Activated naive CD4-positive, alpha-beta T cell (primary cell): ENCODE measurements at places on chromosomes 6 and 20.

DNA sequence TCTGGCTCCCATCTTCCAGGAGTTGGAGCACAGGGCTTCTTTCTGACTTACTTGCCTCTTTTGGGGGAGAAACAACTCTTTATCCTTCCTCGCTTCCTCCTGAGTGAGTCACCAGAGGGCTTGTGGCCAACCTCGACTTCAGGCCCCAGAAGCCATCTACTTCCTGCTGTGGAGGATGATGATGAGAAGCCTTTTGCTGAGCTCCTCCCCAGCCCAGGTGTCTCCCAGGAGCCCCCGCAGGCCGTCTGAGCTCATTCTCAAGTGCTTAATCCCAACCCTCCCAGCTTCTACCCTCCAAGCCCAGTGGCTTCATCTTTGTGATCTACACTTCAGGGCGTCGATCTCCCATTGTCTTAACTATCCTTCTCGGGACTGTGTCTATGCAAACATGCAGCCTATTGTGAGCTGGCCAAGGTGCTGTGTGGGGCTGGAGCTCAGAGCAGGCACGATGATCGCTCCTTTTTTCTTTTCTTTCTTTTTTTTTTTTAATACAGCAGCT lies 27.9 kb downstream of the SDCBP2 start:
- peak; percentile 49 for DNase-seq

DNA sequence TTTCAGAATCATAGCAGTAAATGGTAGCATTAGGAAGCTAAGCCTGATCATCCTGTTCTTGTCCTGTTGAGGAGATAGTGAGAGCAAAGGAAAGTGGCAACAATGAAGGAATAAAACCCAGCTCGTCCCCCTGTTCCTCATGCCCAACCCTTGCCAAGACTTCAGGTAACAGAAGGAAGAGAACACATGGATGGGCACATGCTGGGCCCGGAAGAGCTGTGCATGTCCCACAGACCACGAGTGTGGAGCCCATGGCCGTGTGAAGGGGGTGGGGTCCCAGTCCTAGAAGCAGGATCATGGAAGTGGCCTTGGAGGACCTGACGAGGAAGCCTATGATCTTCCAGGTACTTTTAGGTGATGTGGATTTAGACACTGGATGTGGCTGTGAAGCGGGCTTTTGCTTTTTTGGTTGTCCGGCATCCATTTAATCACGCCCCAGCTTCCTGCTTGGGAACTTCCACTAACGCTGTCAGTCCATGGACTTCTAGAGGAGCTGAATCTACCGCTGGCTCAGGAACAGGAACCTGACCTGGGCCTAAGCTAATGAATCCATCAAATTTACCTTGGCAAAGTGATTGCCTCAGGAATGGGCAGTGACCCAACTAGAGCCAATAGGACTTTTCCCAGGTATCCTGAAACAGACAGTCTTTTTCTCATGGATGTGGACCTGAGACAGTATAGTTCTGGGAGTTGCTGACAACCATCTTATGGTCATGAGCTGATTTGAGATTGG lies 79.3 kb upstream of the ARMC2 start:
- no peak for DNase-seq

- DNase-seq = peak; percentile 6
Measured at GRCh38 chr6:79946272-79947190, 822 bp downstream of the ELOVL4 start.

DNA sequence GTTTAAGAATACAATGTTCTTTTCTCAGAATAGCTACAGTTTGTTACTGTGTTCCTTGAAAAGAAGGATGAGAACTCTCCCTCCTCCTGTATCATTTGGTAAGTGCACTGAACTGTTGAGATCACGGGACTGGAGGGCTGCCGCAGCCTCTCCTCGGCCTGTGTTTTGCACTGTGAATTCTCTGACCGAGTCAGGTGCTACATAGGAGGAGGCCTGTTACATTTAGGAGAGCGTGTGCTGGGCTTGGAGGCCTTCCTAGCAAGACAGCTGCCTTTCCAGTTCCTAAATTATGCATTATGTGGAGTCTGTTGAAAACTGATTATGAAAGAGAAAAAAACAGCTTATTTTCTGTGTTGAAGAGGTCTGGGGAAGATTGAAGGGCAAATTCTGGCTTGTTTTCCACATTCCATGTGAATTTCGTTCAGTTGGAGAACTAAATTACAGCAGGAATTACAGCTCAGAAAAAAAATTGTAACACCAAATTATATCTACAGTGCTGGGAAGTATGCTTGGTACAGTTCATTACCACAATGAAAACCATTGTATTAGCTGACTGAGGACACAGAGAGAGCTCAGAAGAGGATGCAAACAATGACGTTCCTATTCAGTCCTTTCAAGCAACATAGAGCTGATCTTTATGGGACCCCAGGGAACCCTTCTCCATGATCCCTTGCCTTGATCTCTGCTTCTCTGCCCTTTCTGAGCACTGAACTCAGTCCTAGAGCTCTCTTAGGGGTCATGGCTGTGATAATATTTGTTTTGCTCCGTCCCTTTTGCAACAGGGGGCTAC lies 2.8 kb downstream of the TMC2 start:
- DNase-seq = no peak

DNA sequence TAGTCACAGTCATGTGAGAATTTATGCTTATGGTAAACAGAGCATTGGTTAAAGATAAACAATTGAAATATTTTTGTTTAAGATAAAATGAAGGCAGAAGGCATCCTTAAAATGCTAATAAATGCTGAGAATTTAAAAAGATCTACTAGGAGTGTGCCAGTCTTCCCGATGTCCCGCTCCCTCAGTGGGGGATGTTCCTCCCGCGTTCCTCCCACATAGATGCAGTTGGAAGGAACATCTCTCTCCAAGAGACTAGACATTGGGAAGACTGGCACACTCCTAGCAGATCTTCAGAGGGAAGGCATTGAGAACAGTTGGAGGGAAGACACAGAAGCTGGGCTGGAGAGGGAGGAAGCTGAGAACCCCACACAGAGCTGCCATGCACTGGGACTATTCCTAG lies 203.3 kb downstream of the EDN1 start:
- no peak for DNase-seq

GRCh38 chr20:63000958-63001357 lies 5.8 kb downstream of the BHLHE23 start:
- no peak for DNase-seq

DNA sequence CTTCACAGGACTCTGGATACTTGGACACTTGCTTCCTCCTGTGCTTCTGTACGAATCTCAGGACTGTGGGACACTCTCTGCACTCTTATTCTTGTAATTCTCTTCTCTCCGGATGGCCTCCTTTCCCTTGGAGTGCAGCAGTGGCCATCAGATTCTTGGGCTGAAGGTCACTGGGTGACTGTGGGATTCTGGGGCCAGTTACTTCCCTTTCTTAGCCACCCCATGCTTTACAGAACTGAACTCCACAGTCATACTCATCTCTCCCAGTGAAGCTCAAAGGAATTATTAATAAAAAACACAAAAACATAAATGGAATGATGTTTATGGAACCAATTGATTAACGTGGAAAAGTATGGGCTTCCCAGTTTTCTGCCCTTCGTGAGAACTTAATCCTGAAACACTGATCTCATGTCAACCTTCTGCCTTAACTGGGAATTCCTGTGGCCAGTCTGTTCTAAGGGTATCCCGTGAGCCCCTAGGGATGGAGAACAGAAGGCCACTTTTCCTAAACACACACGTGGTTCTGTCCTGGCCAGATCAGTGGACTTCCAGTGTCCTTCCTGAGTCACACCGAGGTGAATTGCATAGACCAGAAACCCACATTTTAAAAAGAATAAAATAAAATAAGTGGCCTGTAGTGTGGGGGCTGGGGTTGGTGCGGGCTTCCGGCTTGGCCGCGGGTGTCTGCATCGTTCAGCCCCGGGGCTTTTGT lies 23.6 kb upstream of the HLA-E start:
- no peak for DNase-seq

DNA sequence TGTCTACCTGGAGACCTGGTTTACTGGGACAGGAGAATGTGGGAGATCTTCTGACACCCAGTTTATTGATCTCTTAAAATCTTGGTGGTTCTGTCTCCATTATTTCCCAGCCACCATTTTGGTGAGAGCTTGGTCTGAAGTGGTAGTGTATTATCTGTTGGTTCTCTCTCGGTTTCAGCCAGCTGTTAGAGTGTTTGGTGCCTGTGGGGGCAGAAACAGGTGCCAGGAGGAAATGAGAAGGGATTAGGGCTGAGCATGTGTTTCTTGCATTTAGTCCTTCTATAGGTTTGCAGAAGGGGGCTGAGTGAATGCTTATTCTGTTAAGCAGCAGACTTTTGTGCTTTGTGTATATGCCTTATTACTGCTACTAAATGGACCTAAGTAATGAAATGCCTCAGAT lies 9.6 kb downstream of the JARID2 start:
- no peak for DNase-seq

- DNase-seq = no peak
Measured at GRCh38 chr6:14729129-14729871, 516.6 kb upstream of the JARID2 start.

DNA sequence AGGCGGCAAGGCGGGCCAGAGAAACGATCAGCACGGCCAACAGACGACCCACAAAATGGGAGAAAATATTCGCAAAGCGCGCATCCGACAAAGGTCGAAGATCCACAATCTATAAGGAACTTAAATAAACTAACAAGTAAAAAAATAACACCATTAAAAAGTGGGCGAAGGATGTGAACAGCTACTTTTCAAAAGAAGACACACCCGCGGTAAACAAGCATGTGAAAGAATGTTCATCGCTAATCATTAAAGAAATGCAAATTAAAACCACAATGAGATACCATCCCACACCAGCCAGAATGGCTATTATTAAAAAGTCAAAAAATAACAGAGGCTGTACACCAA lies 117.8 kb upstream of the SIRPA start:
- DNase-seq = no peak

DNA sequence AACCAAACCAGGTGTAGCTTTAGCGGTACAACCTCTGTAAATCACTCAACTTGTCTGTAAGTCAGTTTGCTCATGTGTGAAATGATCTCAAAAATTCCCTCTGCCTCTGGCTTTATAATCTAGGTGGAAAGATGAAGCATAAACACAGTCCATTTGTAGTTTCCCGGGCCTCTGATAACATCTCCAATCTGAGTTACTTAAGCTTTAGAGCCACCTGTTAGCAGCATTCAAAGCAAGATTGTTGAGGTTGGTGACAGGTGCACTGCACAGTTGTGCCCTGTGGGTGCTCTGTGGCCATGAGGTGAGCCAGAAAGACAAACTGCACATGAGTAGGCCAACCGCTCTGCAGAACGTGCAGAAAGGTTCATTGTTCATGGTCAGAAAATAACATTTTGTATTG lies 53.7 kb downstream of the MOCS1 start:
- DNase-seq = no peak

DNA sequence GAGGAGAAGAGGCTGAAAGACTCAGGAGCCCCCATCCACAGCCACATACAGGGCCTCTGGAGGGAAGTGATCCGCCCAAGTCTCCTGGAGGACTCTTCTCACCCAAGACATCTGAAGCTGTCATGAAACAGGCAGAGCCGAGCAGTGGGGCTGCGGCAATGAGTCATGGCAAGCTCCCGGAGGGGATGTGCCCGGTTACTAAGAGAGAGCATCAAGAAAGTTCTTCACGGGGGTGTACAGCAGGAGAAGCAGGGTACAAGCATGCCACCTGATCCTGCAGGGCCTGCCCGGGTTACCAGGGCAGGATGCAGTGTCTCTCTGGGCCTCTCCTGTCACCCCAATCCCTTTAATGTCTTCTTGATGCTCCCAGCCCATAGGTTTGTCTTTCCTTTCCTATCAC lies 21.1 kb downstream of the TRIM26 start:
- DNase-seq = no peak

DNA sequence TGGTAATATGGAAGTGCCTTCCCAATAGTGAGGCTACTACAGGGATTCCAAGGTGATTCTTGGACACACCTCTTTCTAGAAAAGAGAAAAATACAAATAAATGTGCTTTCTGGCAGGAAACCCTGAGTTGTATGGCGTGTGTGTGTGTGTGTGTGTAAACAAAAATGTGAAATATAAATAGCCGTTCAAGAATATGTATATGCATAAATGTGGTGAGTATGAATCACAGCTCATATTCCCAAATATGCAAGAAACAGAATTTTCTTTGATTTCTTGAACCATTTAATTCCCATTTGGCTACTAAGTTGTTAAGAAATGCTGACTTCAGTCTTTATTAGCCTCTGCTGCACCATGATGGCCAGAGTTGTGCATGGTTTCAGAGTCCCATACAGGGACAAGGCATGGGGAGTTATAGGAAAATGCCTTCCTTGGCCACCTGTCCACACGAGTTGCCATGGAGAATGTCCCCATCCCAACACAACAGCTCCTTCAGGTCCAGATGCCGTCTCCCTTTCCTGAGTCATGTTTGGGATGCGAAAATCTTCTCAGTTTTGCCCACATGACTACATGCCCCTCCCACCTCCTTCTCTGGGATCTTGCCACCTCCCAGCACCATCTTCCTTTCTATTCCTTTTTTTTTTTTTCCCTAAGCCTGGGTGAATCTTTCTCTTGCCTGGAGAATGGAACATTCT lies 312.4 kb upstream of the ECI2 start:
- no peak for DNase-seq

DNA sequence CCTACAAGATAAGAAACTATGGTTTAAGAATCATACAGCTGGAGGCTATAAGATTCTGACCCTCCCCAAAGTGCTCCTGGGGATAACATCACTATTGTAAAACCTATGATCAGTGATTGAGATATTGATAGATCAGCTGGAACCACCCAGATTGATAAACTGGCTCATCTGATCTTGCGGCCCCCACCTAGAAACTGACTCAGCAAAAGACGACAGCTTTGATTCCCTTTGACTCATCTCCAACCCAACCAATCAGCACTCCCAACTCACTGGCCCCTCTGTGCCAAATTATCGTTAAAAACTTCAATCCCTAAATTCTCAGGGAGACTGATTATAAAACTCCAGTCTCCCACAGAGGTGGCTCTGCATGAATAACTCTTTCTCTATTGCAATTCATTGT lies 106.4 kb downstream of the SCP2D1 start:
- DNase-seq = no peak

GRCh38 chr6:44021589-44022295 lies 105.5 kb downstream of the MRPL14 start:
- no peak for DNase-seq

DNA sequence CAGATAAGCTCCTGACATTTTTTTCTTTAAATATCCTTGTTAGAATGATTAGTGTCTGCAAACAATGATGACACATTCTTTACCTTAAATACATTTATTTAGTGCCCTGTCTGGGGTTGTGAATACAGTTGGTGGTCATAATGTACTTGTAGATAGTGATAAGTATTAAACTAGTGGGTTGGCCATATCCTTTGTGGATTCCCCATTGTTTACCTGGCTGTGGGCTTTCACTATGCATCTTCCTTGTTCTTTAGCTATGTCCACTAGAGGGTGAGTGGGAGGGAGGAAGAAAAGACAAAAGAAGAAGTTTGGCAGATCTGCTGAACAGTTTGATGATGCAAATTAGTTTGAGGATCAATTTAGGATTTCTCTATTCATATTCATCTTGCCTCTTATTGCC lies 15.7 kb downstream of the HS3ST5 start:
- no peak for DNase-seq

DNA sequence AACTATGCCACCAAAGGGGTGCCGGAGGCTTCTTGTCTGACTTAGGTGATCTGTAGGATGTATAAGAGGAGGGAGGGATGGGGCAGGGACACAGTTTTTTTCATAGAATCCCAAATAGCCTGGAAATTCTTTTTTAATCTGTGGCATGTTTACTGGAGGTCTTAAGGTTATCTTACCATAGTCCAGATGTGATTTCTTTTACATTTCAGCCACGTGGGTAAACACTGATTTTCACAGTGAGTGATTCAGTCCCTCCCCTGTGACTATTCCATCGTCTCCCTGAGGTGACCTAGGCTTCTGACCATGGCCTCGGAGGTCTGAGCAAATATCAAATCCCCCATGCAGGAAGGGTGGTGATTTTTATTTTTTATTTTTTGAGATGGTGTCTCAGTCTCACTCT lies 67.7 kb downstream of the AKAP12 start:
- DNase-seq = no peak

GRCh38 chr6:137602313-137603197 lies 108.4 kb upstream of the OLIG3 start:
- DNase-seq = no peak
